ENCODE measurements at places on chromosomes 5 and 9.

DNA sequence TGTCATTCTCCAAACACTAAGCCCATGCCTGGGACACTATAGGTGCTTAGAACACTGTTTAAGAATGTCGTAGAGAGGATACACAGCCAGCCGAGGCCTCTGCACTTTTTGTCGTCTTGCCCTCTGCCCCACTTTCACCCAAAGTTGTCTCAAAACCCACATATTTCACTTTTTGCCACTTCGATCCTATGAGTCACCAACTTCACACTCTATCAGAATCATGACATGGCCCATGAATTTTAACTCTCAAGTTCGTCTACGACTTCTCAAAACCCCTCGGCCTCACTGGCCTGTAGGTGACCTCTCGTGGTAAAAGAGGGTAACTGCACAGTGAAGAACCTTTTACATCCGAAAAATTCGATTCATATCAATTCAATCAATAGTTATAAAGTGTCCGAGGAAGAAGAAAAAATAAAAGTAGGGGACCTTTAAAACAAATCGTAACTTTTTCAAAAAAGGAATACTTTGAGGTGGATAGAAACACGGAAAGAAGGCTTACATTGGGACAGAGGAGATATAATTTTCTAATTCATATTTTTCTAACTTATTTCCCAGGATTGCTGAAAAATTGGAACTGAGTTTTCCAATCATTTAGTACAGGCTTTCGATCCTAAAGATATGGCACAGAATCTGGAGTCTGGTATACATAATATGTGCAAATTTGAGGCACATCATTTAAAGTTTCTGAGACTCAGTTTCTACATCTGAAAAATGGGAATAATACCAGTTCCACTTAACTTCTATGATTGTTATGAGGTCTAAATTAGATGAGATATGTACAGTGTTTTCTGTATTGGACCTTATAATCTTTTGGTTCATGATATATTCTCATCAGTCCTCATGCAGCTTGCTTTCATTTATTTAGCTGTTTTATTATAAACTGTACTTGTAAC lies 122.6 kb downstream of the APBA1 start:
- peak; percentile 28 for DNase-seq

DNA sequence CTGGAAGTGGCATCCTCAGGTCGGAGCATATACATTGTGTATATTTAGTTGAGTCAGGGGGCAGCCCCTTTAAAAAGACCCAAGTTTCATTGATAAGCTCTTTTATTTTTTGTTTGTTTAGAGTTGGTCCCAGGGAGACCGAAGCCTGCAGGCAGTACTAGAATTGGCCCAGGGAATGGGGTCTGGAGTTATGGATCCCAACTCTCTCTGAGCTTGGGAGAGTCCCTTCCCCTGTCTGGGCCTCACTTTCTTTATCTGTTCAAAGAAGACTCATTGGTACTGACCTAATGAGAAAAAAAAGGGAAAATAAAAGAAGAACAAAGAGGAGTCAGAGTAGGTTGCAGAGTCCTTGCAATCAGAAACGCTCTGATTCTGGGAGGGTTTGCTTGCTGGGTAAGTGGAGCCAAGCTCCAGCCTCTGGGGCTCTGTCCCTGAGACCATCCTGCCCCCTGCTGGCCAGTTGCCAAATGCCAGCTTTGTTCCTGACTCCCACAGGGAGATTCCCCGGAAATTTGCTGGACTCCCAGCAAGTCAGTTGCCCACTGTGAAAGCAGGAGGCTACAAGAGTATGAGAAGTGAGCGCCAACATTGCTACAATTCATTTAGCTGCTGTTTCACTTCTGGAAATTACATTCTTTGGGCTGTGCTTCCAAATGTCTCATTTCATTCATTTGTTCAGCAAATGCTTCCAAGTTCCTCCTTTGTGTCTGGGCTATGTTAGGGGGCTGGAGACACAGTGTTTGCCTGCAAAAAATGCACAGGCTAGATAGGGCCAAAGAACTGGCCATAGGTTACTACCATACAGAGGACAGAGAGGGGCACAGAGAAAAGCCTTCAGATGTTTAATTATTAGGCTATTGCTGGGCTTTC lies 156.2 kb downstream of the MELK start:
- peak; percentile 81 for DNase-seq

DNA sequence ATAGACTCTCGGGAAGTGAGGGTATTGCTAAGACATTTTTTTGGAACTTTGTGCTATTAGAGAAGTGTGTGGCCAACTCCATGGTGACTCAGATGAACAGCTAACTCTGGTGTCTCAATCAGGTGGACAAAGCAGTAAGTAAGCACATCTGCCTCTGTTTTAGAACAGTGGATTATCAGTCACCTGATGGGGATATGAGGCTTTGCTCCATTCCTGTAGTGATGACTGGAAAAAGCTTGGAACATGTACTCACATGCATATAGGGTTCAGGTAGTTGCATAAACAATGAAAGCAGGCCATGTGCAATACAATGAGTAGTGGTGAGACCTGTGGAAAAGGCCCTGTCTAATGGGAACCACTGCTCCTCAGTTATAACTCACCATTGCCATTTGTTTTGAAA lies 168.2 kb upstream of the FBN2 start:
- no peak for DNase-seq

GRCh38 chr5:128671943-128672342 lies 133.9 kb upstream of the FBN2 start:
- DNase-seq = no peak

DNA sequence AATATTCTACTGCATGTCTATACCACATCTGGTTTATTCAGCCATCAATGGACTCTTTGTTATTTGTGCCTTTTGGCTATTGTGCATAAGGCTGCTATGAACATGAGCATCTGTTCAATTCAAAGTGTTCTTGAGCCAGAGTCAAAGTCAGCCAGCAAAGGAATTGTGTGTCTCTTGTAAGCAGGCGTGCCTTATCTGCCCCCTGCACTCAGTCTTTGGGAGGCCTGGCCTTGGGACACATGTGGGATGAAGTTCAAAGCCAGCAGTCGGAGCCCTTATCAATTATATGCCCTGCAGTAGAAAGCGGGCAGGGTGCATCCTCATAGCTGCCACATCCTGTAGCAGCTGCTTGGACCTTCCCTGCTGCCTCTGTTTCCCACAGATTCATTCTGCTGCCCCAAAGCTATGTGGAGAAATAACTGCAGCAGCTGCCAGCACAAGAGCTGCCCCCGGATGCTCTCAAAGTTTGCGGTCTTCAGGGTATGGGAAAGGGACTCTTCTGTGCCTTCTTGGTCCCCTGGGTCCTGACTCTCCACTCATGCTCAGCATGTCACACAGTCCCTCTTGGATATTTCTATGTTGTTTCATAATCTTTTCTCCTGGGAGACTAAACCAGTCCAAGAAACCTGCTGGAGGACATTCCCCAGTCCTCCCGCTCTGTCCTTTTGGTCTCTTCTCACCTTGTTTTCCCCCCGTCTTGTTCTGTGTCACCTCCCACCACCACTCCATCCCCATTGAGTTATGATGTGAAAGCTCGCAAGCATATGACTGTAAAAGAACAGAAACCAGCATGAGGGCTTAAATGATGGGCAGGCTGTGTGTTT lies 35.9 kb downstream of the STOM start:
- no peak for DNase-seq

DNA sequence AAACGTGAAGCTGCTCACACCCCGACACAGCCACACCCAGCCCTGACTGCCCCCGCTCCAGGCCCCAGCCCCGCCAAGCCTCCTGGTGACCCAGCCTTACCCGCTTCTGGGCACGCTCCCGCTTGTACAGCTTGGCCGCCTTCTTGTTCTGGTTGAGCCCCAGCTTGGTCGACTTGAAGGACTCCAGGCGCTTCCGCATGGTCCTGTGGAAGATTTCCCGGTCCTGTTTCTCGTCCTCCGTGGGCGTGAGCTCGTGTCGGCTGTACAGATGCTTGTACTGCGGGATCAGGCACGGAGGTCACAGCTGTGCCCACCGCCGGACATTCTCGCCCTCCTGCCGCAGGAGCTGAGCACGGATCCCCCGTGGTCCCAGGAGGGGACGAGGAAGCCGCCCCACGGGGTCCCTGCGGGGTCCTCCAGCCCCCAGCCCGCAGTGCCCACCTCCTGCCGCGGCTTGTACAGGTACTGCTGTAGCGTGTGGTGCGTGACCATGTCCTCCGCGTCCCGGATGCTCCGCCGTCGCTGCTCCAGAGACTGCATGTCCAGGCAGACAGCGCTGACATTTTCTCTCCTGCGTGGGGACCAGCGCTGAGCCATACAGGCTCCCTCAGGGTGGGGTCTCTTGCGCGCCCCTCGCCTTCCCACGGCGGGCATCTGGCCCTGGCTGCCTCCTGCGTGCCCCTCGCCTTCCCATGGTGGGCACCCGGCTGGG lies 33.3 kb downstream of the EXOC3 start:
- no peak for DNase-seq

- DNase-seq = no peak
These were observed 88.6 kb downstream of the LMX1B start for GRCh38 chr9:126702151-126703001.

GRCh38 chr5:115961381-115962238 lies 665 bp upstream of the LVRN start:
- no peak for DNase-seq

DNA sequence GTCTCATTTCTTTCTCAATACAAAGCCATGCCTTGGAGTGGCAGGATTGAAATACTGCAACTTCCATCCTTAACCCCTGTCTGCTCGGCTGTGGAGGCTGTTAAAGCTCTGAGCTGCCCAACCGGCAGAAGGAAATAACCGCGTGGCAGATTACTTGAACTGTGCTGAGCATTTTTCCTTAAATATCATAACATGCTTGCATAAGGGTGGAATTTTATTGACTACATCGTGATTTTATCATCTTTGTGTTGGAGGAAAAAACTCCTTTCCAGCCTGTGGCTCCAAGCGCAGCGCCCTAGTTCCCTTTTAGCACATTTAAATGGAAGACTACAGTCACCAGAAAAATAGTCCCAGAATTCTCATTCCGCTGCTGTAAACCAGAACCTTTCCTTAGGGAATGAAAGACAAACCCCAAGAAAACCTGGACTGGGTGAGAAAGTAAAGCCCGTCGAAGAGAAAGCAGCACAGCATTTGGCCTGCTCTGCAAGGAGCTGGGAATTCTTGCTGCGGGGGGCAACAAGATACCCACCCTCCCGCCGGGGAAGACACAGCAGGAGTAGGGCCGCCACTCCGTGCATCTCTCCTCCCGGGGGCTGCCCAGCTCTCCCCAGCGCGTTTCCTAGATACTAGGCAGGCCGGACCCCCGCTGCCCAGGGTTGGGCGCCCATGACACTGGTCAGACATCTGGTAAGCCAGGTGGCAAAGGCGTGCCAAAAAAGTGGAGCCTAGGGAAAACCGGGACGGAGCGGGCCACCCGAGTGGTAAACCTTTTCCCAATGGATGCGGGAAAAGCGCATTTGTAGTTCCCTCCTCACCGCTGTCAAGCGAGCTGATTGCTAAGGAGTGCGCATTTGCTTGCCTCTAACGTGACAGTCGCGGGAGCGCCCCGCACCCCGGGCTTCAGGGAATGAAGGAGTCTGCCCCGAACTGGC lies 1.3 kb downstream of the SHC3 start:
- DNase-seq = no peak

DNA sequence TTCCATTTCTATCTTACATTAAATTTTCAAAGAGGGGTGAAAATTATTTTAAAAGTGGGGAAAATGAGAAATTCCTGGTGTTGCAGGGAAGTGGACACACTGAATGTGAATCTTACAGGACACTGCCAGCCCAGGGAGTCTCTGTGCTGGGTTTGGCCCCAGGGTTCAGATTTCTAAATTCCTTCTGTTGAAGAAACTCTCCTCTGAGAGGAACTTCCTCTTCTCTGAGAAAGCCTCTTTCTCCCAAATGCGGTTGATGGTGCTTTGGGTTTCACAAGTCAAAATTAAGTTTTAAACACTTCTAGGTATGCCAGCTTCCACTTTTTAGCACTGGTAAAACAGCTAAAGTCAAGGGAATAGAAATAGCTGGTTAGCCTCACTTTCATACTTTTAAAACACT lies 317.9 kb upstream of the ITGA1 start:
- no peak for DNase-seq

- no peak for DNase-seq
These were observed 60.0 kb downstream of the DMAC1 start for GRCh38 chr9:7739595-7739994.

DNA sequence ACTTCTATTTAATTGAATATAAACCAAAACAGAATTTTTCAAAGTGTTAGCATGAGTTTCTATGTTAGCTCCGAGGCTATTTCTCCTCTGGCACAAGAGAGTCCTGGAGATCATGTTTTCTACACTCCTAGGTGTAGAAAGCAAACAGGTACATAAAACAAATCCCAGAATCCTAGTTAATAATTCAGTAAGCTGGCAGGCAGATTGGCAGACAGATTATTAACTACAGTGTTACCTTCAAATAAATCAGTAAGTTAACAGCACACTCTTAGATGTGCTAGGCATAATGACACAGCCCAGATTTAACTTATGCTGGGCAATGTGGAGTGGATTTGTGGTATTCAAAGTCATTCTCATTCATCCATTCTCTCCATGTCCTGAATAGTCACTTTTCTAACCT lies 282.8 kb upstream of the RPS23 start:
- peak; percentile 19 for DNase-seq

DNA sequence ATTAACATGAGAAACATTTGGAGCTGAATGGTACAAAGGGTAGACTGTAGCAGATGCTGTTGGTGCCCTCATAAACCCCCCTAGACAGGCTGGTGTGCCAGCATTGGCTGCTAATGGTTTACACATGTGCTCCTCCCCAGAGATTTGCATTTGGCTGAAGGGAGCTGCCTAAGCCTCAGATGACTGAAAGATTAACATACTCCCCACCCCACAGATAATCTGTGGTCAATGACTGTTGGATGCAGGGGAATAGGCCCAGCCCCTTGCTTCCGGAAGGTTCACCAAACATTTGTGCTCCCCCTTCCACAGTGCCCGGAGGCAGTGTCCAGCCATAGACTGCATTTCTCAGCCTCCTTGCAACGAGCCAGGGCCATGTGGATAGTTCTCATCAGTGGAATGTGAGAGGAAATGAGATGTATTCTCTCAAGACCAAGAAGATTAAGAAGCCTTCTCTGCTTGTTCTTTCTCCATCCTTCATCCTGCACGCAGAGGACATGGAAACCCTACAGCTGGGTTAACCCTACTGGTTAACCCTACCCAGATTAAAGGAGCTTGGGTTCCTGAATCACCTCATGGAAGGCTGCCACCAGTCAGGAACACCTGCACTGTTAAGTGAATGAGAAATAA lies 79.6 kb downstream of the PHAX start:
- DNase-seq = peak; percentile 0

DNA sequence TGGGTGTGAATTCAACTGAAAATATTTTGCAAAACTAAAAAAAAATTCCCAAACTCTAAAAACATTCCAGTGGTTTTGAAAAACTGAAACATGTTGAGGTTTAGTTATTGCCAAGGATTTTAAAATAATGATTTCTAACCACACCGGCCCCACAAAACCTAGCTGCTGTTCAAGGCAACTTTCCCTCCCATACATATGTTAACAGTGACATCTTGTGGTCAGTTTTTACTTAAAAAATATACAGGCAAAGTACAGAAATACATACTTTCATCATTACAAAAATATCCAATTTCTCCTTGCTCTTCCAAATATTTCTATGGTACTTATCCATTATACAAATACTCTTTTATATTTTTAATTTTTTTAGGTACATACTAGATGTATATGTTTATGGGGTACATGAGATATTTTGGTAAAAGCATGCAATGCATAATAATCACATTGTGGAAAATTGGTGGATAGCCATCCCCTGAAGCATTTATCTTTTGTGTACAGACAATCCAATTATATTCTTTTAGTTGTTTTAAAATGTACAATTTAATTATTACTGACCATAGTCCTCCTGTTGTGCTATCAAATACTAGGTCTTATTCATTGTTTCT lies 34.4 kb upstream of the MRPS30 start:
- peak; percentile 39 for DNase-seq

Measured in NCI-H1092 treated with DMSO at 0.1 percent for 48 hours (cell line).